ENCODE measurements at places on chromosomes 2 and 18.
A peak's percentile ranks its signal among the peaks of the same experiment; 100 is the strongest.

GRCh38 chr2:45006041-45006941 lies 3.0 kb downstream of the SIX2 start:
- DNase-seq: no peak

GRCh38 chr2:200829258-200829655 lies 17.5 kb downstream of the BZW1 start:
- DNase-seq: no peak

- DNase-seq: no peak
These were observed 4.4 kb upstream of the ST8SIA5 start for GRCh38 chr18:46761059-46761769.

DNA sequence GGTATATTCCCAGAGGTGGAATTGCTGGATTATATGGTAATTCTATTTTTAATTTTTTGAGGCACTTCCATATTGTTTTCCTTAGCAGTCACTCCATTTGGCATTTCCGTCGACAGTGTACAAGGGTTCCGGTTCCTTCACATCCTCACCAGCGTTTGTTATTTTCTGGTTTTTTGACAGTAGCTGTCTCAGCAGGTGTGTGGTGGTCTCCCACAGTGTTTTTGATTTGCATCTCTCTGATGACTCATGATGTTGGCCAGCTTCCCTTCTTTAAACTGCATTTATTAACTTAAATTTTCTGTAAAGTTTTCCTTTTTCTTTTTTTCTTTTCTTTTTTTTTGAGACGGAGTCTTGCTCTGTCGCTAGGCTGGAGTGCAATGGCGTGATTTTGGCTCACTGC lies 19.7 kb downstream of the SH3BP4 start:
- DNase-seq: no peak

DNA sequence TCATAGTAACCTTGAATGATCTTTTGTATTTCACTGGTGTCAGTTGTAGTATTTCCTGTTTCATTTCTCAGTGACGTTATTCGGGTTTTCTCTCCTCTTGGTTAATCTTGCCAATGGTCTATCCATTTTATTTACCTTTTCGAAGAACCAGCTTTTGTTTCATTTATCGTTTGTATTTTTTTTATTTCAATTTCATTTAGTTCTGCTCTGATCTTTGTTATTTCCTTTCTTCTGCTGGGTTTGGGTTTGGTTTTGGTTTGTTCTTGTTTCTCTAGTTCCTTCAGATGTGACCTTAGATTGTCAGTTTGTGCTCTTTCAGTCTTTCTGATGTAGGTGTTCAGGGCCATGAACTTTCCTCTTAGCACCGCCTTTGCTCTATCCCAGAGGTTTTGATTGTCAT lies 36.7 kb downstream of the SP140 start:
- no peak for DNase-seq

DNA sequence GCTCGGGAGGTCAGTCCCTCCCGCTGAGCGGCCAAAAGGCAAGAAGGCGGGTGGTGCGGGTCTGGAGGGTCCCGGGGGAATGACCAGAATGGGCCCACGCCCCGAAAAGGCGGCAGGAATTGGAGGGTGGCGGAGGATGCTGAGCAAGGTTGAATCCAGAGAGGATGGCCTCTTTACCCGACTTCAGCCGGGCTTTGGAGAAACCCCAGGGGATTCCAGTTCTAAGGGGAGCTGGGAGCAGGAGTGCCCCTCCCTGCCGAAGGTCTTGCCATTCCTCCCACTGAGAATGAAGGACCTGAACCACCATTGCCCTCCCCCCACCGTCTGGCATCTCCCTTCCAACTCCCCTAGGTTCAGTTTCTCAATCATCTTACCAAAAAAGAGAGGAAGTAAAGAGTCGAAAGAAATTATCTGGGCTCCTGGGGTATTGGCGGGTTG lies 38.9 kb upstream of the ATP6V1B1 start:
- no peak for DNase-seq

GRCh38 chr2:195514365-195514764 lies 142.7 kb upstream of the SLC39A10 start:
- no peak for DNase-seq

- no peak for DNase-seq
These were observed 51.0 kb upstream of the ABCA12 start for GRCh38 chr2:215189393-215189792.

DNA sequence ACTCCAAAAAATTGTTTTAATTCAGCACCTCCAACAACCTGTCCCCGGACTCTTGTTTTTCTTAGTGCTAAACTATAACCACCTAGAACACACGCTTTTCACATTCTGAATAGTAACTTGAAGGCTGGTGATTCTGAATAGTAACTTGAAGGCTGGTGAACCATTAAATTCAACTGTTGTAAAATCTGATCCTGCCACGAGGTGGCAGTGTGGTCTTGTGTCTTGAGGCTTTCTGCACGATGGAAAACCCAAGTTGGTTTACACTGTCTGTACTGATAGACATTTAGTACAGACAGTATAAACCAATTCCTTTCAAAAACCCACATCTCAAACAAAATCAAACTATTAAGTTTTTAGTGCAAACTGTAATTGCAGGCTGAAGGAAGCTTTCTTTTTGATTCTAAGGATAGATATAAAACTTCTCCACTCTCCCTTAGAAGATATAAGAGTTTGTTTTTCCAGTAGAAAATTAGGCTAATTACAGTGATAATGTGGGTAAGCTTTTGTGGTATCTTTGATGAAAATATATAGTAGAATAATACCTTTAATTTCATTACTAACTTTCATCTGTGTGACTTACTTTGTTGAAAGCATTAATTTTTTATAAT lies 57.6 kb downstream of the VAPA start:
- peak; percentile 87 for DNase-seq

DNA sequence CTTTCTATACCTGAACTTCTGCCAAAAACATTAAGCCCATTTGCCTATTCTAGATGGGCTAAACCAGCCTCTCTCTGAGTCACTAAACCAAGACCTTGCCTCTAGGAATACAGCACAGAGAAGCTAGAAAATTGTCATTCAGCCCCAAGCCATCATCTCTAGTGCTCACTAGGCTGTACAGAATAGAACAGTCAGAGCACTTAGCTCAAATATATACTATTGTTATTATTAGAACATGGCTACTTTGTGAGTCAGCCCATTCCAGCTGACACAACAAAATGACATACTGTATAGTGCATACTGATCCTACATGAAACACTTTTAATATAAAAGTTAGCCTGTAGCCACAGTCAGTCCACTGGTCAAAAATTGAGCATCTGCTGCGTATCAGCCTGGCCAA lies 418.8 kb downstream of the NRXN1 start:
- DNase-seq: no peak

DNA sequence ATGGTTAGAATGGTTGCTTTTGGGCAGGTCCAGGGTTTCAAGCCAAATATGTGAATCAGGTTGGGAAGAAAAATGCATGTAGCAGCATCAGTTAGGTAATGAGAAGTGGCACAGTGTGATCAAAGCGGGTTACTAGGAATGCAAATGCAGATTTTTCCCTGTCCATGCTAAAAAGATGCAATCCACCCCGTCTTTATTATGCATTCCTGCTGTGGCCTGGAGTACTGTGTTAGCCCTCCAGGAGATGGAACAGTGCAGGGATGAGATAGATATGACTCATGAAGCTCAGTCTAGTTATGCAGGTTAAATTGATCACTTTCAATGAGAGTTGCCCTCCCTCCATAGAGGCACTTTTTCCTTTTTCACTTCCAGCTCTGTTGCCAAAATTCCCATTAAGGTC lies 283.8 kb downstream of the CTNNA2 start:
- DNase-seq: no peak

GRCh38 chr2:65880436-65880835 lies 448.0 kb upstream of the SPRED2 start:
- no peak for DNase-seq

- no peak for DNase-seq
These were observed 1600.1 kb downstream of the DPP10 start for GRCh38 chr2:116042530-116042929.

DNA sequence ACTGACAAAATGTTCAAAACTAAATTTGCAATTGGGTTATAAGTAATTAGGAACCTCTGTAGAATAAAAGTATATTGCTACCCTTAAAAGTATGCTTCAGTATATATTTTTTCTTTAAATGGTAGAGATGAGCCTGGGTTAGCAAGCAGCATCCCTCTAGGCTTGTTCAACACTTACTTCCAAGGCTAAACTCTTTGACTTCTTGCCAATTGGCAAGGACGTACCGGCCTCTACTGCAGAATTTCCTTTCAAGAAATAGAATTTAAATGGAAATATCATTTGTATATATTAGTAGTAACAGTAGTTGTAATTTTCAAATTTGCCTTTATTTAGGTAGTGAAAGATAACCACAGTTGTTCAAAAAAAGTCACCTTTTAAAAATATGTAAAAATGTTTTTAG lies 105.1 kb upstream of the SLC38A11 start:
- DNase-seq: no peak

DNA sequence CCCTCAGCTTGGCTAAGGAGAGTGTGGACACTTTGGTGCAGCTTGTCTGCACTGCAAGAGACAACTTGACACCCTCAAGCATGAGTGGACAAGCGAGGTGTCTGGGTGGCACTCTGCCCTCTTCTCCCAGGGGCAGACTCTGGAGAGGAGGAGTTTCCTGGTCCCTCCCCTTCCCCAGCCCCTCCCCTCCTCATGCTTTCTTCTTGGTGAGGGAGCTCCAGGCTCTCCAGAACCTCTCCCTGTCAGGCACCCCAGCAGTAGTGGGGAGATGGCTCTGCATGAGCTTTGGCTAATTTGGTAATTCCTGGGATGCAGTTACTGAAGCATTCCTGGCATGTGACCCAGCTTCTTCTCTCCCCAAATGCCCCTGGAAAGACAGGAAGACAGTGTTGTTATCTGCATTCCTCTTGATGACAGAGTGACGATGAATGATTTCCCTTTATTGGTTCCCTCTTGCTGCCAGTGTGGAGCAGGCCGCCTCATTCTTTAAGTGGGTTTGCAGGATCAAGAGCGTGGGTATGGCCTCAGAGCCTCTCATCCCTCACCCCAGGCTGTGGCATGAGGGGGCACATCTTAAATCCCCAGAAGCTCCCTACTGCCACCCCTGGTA lies 89.2 kb downstream of the STPG4 start:
- DNase-seq: no peak

DNA sequence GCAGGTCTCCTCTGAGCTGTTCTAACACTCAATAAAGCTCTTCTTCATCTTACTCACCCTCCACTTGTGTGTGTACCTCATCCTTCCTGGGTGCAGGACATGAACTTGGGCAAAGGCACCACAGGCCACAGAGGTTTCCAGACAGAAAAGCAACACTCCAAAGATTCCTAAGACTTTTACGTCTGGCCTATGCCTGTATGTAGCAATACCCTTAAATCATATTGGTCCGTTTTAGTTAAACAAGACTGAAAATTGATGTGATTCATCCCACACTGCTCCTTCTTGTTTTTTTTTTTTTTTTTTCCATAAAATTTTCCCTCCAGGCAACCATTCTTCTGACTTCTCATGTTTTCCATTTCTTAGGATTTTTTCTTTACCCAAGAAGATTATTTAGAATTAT lies 404.3 kb downstream of the PID1 start:
- no peak for DNase-seq

- no peak for DNase-seq
These were observed 53.5 kb upstream of the RMDN2 start for GRCh38 chr2:37871456-37872191.

GRCh38 chr2:112977559-112978056 lies at the start of gene IL36G:
Gene IL36G, plus strand, starts transcription at chr2:112978006. Its CDS starts 633 bp downstream, at chr2:112978639.
- no peak for DNase-seq

- DNase-seq: no peak
These were observed 19.1 kb downstream of the HS1BP3 start for GRCh38 chr2:20631617-20632307.

- no peak for DNase-seq
These were observed 683.2 kb downstream of the SATB2 start for GRCh38 chr2:198774576-198774975.

DNA sequence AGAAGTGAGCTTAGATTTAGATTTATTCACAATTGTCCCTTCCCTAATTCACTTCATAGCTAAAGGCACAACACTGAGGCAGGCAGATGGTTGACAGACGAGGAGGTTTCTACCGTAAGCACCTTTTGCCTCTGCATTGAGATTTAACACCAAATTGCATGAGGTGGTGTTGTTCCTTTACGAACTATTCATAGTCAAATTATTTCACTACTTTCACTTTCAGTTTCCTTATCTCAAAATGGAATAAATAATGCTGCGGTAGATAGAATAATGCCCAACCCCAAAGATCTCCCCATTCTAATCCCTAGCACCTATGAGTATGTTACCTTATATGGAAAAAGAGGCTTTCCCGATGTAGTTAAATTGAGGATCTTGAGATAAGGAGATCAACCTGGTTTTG lies 58.9 kb upstream of the LINC00305 start:
- no peak for DNase-seq

DNA sequence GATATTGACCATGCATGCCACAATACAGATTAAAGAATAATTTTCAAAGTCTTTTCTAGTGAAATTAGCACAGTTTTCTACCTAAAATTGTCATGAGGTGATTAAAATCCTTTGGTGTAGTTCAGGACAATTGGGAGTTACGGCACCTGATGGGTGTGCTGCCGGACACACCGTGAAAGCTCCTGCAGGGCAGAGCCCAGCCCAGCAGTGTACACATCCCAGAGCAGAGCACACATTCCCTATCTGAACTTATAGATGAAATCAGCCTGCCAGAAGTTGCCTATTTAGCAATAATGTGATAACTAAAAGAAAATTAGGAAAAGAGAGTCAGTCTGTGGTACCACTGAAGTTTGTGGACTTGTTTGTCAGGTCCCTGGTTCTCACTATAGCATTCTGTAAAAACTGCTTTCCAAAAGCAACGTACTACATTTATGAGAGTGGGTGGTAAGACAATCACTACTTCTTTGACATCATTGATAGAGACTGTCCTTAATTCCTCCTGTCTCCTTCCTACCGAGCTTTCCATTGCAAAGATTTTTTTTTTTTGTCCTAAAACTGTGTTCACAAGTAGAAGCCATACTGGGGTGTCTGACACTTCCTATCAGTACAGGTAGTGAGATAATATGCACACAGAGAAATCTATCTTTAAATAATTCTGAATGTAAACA lies 3.4 kb downstream of the CYTIP start:
- DNase-seq: no peak

GRCh38 chr2:130756053-130756873 lies 923 bp downstream of the AMER3 start:
- no peak for DNase-seq

GRCh38 chr2:234375176-234375880 lies 121.6 kb downstream of the ARL4C start:
- no peak for DNase-seq

DNA sequence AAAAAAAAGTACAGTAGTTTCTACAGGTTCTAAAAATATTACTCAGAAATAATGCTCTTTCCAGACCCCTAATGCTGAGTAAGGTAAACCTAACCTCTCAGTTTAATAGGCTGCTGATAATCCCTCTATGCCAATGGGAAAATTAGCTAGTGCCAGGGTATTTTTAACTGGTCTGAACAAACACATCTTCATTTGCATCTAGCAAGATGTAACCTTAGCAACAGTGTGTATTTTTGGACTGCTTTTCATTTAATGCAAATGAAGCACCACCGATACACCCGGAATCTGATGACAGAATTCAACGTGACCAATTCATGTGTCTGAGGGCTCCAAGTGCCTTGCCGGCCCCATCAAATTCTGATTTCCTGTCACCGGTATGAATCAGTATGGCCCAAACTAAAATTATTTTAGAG lies 47.4 kb upstream of the CYRIA start:
- DNase-seq: no peak
